ENCODE measurements at places on chromosomes 11 and 22.
A peak's percentile ranks its signal among the peaks of the same experiment; 100 is the strongest.

GRCh38 chr22:48049116-48049515 is 1286.7 kb downstream of the TBC1D22A start:
- DNase-seq, result no peak

- DNase-seq, result no peak
Observed at GRCh38 chr11:95655536-95655935, 134.0 kb downstream of the FAM76B start.

DNA sequence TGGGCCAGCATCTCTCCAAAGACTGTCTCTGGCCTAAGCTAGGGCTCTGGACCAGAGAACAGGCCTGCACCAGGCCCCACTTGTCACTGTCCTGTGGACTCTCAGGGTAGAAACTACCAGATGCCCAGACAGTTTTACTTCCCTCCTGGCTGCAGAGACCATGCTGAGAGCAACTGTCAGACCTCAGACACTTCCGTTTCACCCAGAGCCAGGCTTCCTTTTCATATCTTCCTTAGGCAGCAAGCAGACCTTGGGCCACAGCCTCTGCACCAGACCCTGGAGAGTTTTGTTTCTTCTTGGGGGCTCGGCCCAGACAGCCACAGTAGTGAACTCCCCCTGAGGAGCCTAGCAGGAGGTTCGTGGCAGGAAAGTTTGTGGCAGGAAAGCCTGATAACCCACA is 12.1 kb upstream of the FCHSD2 start:
- DNase-seq, result no peak

DNA sequence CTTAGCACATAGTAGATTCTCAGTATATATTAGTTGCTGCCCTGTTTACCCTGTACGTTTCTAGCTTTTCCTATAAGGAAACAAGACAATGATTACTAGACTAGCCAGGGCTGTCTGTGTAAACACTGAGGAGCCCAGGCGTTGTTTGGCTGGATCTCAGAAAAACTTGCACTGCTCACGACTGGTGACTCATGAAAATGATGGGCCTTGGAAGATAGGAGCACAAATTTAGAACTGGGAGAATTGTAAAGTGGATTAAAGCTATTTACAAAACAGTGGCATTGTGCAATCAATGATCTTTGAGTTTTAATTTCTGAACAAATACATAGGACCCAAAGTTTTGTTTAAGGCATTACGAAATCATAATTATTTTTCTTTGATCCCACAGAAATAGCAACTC is 276.9 kb downstream of the FAM76B start:
- DNase-seq, result no peak

DNA sequence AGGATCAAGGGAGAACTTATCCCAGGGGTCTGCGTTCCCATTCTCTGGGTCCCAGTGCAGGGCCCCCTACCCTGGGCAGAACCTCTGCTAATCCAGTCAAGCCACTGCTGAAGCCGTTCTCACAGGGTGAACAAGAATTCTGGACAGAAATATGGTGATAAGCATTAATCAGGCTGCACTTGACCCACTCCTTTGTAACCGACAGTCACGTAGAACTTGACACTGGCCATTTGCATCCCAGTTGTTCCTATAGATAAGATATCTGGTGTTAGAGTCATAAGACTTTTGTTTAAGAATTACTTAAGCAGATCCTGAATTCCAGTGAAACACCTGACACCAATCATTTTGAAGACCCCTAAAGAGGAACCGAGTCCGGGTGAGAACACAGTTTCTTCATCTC is 107.5 kb upstream of the THY1 start:
- no peak for DNase-seq

- DNase-seq, result no peak
Observed at GRCh38 chr22:17941471-17942406, 82.6 kb downstream of the MICAL3 start.

GRCh38 chr11:6628526-6628925 is 9.3 kb upstream of the TPP1 start:
- DNase-seq, result no peak

- no peak for DNase-seq
Observed at GRCh38 chr22:42997582-42998090, 17.3 kb downstream of the PACSIN2 start.

- no peak for DNase-seq
Observed at GRCh38 chr11:14930369-14930768, 38.3 kb upstream of the CYP2R1 start.

GRCh38 chr11:70063121-70063520 is 15.0 kb upstream of the ANO1 start:
- no peak for DNase-seq

DNA sequence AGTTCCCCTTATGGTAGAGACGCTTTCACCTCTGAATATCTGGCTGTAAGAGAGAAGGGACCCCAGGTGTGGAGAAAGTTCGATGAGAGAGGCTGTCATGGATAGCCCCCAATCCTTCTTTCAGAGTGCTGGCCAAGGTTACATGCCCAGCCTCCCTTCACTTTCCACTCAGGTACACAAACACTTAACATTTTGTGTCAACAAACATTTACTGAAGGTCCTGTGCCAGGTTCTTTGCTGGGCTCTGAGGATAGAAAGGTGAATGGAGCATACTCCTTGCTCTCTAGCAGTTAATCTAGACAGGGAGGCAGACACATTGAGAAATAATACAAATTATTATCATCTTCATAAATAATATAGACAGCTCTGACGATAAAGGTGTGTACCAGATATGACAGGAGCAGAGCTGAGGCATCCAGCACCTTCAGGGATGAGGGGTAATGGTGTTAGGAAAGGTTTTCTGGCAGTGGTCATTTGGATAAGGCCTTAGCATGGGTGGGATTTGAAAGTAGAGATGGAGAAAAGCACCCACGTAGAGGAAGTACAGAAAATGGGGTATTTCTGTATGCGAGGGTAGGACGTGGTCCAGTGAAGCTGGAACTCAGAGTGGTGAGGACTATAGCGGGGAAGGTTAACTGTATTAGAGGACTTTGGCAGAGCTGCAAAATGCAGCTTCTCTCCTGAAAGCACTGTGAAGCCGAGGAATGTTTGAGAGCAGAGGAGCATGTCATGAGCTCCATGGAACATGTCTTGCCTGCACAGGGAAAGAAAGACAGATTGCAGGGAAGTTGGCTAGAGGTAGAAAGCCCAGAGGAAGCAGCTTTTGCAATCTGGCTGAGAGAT is 19.6 kb downstream of the PPFIBP2 start:
- DNase-seq, result no peak

- DNase-seq, result no peak
Observed at GRCh38 chr11:57427727-57428082, 784 bp upstream of the SLC43A3 start.

- peak; percentile 20 for DNase-seq
Observed at GRCh38 chr22:49367041-49367697, 460.5 kb downstream of the BRD1 start.

All from D341Med (cell line).